ENCODE measurements at places on chromosomes 1 and 21.

- DNase-seq: no peak
Measured at GRCh38 chr1:54577612-54578011, 29.6 kb downstream of the ACOT11 start.

DNA sequence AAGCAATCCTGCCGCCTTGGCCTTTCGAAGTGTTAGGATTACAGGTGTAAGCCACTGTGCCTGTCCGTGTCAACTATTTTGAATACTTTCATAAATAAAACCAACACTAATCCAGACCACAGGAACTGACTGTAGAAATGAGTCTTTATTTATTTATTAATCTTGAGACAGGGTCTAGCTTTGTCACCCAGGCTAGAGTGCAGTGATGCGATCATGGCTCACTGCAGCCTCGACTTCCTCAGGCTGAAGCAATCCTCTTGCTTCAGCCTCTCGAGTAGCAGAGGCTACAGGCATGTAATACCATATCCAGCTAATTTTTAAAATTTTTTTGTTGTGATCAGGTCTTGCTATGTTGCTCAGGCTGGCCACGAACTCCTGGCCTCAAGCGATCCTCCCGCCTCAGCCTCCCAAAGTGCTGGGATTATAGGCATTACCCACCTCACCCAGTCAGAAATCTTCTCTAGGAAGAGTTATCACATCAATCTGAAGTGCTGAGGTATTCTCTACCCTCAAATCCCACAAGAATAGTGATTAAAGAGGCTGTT, 21.7 kb upstream of the CPLANE2 start:
- DNase-seq: no peak

DNA sequence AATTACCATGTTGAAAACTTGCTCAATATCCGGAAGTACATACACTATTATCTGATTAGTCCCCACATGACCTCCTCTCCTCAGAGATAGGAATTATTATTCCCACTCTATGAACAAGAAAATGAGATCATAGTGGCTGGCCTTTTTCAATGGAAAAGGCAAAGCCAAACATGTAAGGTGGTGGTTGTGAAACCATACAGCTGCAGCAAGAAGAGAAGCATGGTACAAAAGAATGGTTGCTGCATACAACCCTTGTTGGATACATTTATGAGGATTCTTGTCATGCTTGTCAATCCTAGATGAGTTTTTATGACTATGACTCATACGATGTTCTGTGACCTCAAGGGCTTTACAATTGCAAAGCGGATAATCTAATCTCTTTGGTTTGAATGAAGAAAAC, 514.7 kb downstream of the PLPP3 start:
- no peak for DNase-seq

GRCh38 chr1:105210747-105211146, 1461.0 kb downstream of the AMY1C start:
- DNase-seq: no peak

DNA sequence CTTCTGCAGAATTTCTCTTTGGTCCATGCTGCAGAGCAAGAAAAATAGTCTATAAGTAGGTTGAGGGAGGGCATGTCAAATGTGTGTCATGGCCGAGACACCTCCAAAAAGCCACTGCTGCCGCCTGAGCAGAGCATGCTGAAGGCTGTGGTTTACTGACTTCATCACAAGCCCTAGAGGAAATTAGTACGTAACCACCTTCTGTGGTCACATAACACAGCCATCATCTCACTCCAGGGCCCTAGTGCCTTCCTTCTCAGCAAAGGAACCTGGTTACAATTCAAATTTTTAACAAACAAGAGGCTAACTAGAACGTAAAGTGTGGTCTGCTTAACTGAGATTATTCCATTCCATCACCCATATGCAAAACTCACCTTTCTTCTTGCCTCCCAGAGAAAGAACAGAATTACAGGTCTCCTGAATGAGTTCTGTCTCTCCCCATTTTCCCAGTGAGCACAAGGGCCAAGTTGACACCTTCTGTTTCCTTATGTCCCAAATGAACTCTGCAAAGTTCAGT, at the start of gene PTPN22:
PTPN22 (minus strand) TSS at position 116 of the 517 bp plus-strand sequence.
- no peak for DNase-seq

DNA sequence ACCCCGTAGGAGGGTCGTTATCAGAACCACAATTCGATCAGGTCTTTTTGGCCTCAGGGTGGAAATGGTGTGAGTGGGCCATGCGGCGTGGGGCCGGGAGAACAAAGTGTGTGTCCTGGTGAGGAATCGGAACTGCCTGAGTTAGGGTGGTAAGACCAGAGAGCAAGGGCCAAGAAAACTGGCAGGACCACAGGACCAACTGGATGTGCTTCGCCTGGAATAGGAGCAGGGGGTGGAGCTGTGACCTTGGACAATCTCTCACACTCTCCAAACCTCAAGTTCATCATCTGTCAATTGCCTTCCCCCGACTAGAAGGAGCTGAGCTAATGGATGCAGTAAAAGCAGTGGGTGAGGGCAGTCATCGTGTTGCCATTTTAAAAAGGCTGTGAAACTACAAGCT, 59.5 kb downstream of the NAV1 start:
- no peak for DNase-seq

GRCh38 chr1:163201906-163202305, 810 bp downstream of the RGS5 start:
- DNase-seq: no peak

DNA sequence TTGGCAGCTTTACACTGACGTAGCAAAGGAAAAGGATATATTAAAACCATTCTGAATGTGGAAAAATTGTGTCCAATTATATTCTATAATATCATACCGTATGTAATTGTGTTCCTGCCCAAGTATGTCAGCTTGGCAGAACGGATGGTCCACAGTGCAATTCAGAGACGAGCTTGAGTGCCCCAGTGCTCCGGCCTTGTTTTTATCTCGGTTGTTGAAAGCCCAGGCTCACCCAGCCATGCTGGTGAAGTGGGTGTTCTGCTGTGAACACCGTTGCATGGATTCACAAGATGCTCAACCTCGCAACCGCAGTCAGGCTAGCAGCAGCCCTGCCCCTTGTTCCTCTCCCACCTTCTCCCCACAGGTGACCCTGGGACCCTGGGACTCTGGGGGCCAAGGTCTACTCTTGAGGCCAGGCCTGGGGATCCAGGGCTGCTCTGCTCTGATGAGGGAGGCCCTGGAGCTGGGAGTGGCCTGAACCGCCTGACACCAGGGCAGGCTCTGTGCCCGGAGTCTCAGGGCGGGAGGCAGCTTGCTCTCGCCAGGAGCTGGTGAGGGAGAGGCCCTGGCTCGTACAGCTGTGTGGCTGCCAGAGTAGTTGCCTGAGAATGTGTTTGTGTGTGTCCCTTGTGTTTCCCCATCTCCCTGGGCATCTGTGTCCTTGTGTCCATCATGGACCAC, 11.2 kb downstream of the PTPRF start:
- DNase-seq: no peak

DNA sequence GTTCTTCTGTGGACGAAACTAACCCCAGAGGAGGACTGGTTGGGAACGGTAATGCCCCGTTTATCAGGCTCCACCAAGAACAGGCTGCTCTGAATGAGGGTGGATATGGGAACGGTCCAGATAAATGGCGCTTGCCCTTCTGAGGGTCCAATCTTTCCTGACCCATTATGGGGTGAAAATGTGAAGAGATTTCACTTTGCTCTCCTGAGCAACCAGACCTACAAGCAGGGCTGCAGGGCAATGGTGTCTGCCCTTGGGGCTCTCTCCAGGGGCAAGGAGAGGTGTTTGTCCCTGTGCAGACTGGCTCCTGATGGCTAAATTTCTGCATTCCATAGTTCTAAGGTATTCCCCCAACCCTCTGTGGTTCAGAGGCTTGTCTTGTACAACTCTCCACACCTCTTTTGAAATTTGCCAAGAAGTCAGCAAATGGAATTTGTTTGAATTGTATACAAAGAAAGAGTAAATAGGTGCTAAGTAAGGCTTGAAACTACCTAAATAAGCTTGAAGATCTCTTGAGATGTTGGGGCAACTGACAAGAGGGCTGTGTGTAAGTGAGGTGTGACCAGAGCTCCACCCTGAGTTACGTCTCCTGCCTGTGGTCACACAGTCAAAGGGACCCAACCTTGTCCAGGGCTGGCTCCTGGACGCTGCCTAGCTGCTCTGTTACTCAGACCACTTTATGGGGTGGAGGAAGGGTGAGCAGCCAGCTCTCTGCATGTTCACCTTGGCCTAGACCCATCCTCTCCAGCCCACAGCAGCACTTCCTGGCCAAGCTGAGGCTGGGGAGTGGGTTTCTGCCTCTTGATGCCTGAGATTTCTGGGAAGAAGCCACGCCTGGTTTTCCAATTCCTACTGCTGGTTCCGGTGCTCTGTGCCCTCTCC, 24.8 kb downstream of the SLC2A1 start:
- DNase-seq: no peak

DNA sequence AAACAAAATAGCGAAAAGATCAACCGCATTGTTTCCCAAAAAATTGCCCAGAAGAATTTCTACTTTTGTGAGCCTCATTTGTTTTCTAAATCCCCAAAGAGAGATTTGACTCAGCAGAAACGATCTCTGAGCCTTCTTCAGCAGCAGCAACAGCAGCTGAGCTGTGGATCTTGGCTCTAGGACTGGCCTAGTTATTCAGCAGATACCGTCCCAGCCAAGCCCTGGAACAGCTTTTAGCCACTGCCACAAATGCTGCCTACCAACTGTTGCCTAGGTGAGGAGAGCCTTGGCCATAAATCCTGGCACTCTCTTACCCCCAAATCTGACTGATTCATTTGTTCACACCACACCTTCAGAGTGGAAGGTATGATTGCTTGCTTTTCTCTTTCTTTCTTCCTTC, 320.1 kb downstream of the TGFB2 start:
- DNase-seq: no peak

DNA sequence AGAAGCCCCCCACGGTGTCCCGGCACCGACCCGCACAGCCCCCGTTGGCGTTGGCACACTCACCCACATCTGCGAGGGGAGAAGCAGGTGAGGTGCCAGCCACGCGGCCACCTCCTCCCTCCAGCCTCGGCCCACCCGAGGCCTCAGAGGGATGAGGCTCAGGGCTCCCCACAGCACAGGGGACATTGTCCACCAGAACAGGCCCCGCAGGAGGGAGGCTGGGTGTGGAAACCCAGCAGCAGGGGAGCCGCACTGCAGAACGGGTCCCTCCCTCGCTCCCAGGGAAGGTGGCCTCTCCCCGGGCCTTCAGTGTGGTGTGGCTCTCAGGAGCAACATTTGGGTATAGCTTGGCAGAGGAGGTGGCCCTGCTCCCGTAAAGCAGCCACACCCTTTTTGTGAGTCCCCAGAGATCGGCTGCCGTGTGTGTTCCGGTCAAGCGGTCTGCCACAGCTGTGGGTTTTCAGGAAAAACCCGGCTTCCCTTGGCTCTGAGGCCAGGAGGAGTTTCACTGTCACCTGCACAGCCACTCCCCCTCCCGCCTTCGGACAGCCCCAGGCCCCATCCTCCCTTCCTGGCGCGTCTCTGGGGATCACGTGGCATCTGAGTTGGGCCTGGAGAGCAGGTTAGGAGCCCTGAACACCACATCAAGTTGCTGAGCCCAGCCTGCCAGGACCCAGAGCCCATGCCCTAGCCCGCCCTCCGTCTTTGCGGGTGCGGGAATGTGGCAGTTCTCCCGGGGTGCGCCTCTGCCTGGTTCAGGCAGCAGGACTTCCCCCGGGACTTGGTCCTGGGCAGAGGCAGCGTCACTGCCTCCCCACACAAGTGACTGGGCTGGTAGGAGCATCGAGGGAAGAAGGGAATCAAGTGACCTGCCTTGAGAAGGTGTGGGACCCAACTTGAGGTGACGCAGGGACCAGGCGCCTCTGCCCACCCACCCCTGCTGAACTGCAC, 64.0 kb downstream of the MEGF6 start:
- DNase-seq: no peak

DNA sequence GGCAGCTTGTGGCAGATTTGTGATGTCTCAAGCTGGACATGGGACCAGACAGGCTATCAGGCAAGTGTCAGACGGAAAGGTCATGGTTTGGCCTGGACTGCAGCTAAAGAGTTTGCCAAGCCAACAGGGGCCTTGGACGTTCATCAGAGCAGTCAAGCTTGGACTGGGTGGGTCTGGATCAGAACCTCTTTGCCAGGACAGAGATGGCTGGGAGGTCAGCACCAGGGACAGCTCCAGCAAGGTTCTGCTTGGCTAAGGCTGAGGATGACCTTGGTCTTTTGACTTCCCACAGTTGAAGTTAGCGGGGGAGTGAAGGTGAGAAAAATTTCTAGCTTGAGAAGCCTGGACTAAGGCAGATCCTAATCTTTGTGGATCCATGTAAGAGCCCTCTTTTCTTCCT, 68.1 kb downstream of the GRIK3 start:
- DNase-seq: no peak

GRCh38 chr1:23526329-23527041, 4.5 kb downstream of the E2F2 start:
- DNase-seq: no peak

- peak; percentile 93 for DNase-seq
Measured at GRCh38 chr21:39141502-39141901, 41.7 kb downstream of the PSMG1 start.

GRCh38 chr1:109199710-109200109, 14.0 kb upstream of the SARS1 start:
- DNase-seq: no peak

GRCh38 chr1:33346927-33347649, 26.2 kb upstream of the A3GALT2 start:
- no peak for DNase-seq

DNA sequence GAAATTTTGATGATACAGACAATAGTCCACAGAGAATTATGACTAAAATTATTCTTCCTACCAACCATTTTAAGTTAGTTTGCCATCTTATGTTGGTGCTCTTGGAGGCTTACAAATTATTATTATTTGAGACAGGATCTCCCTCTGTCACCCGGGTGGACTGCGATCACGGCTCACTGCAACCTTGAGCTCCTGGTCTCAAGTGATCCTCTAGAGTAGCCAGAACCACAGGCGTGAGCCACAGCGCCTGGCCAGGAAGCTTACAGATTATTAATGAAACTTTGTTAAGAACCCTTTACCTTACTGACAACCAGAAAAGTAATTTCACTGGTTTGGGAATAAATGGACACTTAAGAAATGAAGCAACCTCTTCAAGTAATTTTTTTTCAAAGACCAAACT, 8.0 kb upstream of the DNAJB4 start:
- DNase-seq: no peak

DNA sequence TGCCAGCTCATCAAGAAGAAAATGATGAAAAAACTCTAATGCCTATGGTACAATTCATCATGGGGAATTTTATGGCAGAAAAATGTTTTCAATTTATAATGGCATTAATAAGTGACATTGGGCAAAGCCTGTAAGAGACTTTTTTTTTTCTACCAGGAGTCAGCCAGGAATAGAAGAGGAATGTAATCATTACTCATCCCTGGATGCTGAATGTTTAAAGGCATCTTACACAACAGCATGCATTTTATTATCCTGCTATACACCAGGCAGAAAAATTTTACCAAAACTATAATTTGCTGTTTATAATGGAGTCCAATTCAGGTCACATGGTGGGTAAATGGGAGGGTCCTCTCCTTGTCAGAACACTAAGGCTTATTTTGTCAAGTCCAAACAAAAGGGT, 189.9 kb upstream of the BEND5 start:
- no peak for DNase-seq

GRCh38 chr1:111399792-111400610, 27.5 kb downstream of the OVGP1 start:
- peak; percentile 49 for DNase-seq

Data from NCI-H524 (cell line).